ENCODE measurements at places on chromosomes 5 and 9.

- no peak for DNase-seq
These were observed 89.6 kb downstream of the SFXN1 start for GRCh38 chr5:175567954-175568353.

DNA sequence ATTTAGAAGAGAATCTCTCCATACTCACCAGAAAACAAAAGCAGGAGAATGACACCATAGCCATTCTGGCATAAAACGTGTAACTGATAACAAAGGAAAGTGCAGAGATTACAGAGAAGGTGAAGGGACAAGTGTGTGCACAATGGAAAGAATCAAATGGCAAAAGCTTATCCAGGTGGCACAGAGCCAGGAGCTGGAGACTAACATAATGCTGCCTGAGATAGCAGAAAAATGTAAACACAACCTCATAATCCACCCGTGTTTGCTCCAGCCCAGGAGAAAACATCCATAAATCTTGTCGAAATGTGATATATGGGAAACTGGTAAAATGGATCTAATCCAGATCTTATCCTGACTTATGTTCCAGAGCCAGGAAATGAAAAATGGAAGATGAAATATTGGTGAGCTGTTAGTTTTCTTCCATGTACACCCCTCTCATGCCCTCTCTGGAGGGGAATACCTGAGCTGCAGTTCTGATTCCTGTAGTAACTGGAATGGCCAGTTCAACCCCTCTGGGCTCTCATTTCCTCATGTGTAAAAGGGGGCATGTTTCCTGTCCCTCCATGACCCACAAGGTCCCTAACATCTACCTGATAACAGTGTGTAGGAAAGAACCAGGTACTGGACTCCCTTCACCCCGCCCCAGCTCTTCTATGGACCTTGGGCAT, 212.3 kb upstream of the DAPK1 start:
- no peak for DNase-seq

- no peak for DNase-seq
These were observed 20.6 kb downstream of the OLFML2A start for GRCh38 chr9:124797343-124798103.

DNA sequence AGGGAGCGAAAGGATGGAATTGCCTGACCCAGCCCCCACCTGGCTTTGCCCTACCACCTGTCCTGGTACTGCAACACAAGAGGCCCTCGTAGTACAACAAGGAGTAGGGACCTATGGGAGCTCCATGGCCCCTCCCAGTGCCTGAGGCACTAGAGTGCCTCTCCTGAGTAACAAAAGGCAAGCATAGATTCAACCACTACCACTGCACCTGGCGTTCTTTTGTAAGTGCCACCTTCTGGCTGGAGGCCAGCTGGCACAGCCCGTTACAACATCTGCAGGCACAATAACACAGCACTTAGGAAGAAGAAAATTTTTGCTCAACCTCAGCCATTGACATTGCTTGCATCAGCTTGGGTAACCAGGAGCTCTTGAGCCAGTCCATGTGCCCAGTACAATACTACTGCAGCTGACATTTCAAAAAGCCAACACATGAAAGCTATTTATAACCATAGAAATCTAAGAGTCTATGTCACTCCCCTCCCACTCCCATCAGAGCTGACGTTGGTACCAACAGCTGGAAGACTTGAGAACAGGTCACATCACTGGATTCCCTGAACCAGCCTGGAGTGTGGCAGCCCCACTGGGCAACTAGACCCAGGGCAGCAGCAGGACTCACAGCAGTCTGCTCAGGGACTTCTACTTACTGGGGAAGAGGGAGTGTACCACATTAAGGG, 17.7 kb upstream of the FAM174A start:
- DNase-seq = no peak

GRCh38 chr9:133606708-133607025, 2.5 kb downstream of the FAM163B start:
- DNase-seq = no peak

DNA sequence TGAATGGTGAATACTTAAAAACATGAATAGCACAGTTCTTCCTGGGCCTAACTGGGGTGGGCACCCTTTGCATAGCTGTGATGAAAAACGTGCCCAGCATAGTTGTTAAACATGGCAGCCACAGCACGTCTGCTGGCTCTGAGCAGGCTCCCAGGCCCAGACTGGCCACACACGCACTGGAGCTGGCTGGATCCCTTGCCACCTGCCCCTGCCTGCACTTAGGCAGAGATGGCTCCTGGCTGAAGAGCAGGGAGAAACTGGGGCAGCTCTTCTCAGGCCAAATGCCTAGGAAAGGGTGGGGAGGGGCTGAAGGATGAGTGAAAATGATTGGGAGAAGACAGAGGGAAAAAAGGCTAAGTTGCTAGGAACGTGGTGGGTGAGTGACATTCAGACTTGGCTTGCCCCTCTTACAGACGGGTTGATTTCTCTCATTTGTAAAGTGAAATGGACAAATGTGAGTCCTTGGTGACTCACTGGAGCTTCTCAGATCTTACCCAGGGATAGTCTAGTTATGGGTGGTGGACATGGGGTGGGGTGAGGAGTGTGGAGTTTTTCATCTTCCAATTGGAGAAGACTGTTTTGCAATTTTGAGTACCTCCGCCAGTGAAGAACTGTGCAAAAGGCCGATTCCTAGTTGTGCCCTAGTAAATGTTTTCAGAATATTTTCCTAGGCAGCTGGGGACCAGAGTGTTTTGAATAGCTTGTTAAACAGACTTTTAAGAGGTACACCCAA, 42.4 kb downstream of the TRIO start:
- no peak for DNase-seq

DNA sequence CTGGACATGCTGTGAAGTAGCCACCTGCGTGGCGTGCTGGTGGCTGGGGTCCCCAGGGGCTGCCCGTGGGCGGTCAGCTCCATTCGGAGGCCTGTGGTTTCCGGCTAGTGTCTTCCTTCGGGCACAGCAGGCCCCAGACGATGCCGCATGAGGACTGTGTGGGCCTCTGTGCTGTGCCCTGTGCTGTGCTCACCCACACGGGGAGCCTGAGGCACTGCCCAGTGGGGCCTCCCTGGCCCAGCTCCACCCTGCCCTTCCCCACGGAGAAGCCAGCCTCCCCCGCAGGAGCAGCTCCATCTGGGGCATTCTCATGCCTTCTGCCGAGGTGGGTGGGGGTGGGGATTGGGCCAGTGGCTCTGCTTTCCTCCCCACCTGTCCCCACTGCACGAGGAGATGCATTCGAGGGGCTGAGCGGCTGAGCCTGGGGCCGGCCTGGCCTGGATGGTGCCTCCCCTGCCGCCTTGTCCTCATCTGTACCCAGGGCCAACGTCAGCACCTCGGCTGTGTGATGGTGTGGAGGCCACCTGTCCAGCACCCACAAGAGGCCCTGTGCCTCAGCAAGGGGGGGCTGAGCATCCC, 24.2 kb downstream of the RXRA start:
- no peak for DNase-seq

DNA sequence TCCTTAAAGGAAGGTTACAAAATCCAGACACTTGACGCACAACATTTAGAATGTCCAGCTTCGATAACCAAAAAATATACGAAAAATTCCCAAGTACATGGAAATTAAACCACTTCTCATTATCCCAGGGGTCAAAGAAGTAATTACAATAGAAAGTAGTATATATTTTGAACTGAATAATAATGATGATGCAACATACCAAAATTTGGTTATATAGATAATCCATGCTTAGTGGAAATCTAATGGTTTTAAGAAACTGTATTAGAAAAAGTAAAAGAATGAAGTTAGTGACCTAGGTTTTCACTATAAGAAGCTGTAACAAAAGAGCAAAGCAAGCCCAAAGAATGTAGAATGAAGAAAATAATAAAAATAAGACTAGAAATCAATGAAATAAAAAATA, 204.0 kb upstream of the PUM3 start:
- no peak for DNase-seq

DNA sequence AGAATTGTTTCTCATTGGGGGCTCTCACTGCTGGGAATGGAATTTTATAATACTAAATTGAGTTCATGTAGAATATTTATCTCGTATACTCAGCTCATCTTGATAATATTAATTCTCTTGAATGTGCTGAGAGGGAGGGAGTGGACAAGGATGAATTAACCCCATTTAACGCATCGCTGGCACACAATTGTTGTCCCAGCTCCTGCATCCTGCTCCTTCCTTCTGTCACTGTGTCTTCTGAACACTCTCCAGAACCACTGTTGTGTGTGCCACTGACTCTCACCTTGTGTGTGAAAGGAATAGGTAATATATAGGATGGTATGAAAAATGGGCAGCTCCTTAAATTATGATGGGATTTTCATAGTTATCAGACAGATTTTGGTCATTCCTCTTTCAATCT, 267.3 kb downstream of the MTRR start:
- no peak for DNase-seq

DNA sequence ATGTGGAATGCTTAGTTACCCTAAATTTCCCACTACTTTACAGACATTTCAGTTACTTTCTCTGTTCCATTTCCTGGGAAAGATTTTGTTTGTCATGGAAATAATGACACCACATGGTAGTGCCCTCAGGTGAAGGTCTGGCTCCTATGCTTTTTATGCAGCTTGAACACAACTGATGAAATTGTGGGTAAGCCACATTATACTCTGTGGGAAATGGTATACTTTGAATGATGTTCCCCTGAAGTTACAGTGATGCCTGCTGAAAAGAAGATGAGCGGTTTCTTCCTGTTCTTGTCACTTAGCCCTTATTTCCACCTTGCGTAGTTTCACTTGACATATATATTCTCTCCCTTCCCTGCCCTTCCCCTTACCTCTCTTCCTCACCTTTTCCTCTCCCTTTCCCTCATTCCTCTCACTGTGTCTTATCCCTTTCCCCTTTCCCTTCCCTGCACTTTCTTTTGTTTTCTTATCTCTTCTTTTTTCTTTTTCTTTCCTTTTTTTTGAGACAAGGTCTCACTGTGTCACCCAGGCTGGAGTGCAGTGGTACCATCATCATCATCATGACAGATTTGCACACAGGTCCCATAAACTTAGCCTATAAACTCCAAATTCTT, 280.8 kb upstream of the IL12B start:
- no peak for DNase-seq

- DNase-seq = no peak
These were observed 349.2 kb upstream of the RORB start for GRCh38 chr9:74147906-74148305.

DNA sequence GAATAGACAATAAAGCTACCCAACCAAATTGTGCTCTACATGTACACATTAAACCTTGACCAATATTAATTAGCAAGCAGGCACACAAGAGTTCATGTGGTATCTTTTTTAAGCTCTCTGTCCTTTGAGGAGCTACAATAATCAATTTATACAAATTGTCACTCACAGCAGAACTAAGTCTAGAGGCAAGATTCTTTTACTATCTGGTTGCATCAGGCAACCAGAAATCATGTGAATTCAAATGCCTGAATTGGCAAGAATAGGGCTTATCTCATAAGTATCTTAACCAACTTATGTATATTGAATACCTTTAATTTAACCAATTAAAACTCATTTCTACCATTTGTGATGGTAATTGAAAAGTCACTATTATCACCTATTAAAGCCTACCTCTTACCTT, 145.5 kb upstream of the HAPLN1 start:
- no peak for DNase-seq

- DNase-seq = no peak
These were observed 375.7 kb downstream of the ACTL7B start for GRCh38 chr9:108479989-108480652.

DNA sequence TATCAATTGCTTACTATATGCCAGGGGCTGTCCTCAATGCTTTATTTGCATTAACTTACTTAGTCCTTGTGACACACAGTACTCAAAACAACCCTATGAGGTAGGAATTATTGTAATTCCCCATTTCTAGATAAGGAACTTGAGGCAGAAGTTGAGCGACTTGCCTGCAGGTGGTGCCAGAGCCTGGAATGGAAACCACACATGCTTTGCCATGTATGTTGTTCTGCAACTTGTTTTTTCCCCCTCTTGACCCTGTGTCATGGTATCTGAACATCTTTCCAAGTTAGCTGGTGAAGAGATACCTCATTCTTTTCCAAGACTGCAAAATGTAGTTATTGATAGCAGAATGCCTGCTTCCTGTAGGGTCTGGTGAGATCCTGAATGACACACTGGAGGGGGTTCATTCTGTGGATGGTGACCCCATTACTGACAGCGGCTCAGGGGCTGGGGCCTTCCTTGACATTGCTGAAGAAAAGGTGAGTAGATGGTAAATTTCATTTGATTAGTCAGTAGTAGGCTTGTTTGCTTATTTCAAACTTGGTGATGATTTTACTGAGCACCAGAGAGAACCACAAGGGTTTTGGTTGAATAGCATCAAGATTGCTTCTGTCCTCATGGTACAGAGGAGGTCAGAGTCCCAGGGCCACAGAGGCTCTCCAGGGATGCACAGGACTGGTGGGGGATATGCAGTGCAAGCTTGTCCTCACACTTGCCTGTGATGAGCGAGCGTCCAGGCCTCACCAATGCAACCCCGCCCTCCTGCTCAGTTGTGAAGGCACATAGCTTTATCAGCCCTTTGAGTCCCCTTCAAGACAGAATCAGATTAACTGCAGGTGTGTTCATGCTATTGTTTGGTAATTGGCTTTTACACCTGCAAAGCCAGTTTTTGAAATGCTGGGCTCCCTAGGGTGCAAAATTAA, 57.0 kb downstream of the COL15A1 start:
- peak; percentile 34 for DNase-seq

DNA sequence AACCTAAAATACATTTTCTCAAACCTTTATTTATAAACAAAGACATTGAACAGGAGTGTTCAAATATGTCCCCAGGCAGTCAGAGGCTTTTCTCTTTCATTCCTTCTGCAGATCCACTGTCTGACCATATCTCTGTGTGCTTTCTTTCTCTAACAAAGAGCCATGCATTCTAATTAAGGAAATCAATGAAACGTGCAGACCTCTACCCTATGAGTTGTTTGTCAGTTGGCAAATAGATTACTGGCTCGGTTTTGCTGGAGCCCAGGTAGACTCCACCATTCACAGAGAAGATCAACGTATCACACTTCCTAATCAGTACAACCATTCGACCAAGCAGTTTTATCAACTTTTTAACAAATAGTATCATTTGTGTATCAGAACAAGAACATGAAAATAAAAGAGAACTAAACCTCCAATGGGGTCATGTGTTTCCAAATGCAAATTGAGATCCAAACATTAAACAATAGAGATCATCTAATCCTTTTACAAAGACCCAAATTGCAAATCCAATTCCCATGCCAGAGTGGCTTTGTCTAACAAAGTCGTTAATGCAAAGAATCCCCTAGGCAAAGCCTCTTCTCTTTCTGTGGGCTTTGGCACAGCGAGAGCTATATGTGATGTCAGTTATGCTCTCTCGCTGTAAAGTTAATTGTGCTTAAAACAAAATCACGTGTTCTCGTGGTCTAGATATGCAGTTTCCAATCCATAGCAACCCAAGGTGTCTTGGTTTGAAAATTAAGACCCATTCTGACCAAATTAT, 16.8 kb downstream of the KLF4 start:
- DNase-seq = no peak

Data from right lung (tissue), 10 donors.